CD4-positive, alpha-beta T cell treated with Interleukin-6 at 100 ng/mL for 8 hours (primary cell): ENCODE measurements at places on chromosomes 16 and 17.

DNA sequence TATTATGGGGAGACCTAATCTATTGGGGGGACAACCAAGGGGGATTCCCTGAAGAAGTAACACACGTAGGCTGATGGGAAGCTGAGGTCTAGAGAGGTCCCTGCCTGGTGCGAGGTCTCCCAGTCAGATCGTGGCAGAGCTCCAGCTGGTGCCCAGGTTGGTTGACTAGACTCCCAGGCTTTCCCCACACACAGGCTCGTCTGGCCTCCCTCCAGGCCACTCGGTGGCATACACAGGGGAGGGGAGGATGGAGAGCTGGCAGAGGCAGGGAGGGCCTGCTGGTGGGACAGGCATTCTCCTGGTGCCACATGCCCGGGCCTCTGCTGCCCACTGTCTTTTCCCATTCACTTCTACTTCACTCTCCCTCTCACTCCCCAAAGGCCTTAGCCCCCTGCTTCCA lies 8.5 kb upstream of the SOCS3 start:
- DNase-seq = no peak

DNA sequence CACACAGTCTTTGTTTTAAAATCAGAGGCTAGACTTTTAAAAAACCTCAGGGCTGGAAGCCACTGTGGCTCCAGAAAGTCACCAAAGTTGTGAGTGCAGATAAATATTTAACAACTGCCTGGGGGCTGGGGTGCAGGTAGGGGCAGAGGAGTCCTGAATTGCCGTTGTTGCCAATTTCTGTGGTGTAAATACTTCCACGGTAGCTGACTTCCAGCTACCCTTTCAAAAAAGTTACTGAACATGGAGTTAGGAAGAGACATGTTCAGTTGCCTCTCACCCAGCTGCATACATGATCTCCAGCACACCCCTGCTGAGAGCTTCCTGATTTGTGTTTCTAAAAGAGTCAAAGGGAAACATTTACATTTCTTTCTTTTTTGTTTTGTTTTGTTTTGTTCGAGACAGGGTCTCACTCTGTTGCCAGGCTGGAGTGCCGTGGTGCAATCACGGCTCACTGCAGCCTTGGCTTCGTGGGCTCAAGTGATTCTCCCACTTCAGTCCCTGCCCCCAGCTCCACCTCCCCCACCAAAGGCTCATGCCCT lies 58.7 kb downstream of the PLXDC1 start:
- DNase-seq = peak; percentile 19

- no peak for DNase-seq
Measured at GRCh38 chr16:62386411-62386810, 350.2 kb upstream of the CDH8 start.

- no peak for DNase-seq
Measured at GRCh38 chr17:36943250-36944191, 5.2 kb upstream of the AATF start.

DNA sequence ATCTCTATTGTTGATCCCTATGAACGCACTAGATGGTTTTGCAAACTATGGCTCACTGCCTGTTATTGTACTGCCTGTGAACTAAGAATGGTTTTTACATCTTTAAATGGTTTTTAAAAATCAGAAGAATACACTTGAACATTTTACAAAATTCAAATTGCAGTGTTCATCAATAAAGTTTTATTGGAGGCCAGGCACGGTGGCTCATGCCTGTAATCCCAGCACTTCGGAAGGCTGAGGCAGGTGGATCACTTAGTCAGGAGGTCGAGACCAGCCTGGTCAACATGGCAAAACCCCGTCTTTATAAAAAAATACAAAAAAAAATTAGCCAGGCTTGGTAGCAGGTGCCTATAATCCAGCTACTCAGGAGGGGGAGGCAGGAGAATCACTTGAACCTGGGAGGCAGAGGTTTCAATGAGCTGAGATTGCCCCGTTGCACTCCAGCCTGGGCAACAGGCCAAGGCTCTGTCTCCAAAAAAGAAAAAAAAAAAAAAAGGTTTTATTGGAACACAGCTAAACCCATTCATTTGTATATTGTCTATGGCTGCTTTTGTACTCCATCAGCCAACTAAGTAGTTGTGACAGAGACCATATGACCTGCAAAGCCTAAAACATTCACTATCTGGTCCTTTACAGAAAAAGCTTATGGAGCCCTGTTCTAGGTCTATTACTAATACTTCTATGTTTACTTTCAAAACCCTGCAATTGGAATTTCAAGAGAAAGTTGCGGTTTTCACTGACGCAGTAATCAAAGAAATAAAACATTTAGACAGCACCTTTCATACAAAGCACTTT lies 18.9 kb downstream of the IKZF3 start:
- no peak for DNase-seq

DNA sequence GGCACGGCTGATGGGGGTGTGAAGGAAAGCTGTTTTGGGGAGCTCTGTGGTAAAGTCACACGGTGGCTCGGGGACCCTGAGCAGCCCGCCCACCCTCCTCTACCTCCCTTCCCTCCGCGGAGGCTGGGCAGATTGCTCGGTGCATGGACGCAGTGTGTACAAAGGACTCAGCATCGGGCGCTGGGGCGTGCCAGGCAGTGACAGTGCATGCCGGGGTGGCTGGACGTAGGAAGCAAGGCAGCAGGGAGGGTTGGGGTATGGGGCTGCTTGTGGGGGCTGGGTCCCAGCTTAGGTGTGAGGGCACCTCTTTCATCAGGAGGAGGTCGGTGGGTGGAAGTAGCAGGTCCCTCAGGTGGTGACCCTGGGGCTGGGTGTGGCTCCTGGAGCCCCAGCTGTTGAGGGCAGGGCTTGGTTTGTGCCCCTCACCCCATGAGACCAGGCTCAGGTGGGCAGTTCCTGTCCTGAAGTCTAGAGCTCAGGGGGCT lies 159.9 kb upstream of the GSE1 start:
- DNase-seq = no peak

- DNase-seq = no peak
Measured at GRCh38 chr17:27390540-27390939, 65.7 kb upstream of the KSR1 start.

DNA sequence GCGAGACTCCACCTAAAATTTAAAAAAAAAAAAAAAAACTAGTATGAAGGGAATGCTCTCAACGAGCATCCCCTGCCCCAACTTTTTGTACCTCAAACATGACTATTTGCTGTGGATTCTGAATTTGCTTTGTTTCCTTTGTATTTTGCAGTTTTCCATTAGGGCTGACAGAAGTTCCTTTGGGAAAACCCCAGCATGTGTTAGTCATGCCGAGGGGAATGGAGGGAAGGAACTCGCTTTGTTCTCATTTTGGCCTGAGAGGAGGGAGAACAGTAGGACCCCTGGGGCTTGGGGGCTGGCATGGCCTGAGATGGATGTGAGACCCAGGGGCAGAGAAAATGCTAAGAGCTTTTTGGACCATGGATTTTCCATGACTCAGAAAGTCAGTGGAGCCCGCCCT lies 20.5 kb downstream of the KRT9 start:
- DNase-seq = no peak

DNA sequence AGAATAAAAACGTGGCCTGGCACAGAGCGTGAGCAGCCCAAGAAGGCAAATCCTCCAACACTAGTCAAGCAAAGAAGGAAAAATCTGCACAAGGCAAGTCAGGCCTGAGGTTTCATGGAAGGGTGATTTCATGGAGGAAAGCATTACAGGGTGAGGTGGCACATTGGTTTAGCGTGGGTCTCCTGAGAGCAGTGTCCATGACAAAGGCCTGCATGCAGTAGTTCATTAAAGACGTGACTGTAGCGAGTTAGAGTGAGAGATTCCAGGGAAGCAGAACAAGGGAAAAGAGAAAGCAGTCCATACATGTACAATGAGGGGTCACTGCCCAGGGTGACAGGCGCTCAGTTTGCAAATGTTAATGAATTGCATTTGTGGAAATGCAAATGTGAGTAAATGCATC lies 285.0 kb upstream of the ERCC4 start:
- DNase-seq = no peak

- no peak for DNase-seq
Measured at GRCh38 chr17:83161298-83162034, 82.1 kb downstream of the METRNL start.

- no peak for DNase-seq
Measured at GRCh38 chr16:52757746-52758472, 211.0 kb upstream of the TOX3 start.

GRCh38 chr16:78230832-78231231 lies 131.4 kb downstream of the WWOX start:
- no peak for DNase-seq

DNA sequence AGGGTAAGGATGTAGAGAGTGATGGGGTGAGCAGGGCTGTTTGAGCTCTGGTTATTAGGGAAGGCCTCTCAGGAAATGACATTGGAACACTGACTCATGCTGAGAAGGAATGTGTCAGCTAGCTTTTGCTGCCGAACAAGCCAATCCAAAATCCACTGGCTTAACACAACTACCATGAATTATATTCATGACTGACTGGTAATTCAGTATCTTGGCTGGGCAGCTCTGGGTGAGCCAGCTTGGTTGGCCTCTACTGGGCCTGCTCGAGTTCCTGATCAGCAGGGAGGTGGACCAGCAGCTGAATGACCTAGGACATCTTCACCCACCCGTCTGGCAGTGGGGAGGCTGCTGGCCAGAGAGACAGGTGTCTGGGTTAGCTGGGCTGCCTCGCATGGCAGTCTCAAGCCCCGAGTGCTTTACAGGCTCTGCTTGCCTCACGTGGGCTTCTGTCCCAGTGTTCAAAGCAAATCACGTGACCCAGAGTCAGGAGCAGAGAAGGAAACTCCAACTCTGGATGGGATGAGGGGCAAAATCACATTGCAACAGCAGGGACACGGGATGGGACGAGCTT lies 209.4 kb downstream of the KATNIP start:
- DNase-seq = no peak

GRCh38 chr17:5822281-5823060 lies 238.2 kb upstream of the NLRP1 start:
- DNase-seq = no peak

- no peak for DNase-seq
Measured at GRCh38 chr16:79776243-79776847, 175.8 kb upstream of the MAF start.

DNA sequence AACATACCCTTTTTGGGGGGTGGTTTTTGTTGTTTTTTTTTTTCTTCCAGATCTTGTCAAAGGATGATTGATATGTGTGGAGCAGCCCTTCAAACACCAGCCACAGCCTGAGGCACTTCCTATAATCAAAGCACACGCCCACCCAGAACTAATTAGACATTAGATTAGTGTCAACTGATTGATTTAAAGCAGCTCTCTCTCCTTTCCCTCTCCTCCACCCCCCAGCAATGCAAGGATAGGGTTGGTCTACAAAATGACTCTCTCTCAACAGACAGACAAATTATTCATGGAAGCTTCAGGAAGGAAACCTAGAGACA lies 250.3 kb upstream of the SOX9 start:
- no peak for DNase-seq

GRCh38 chr17:42918902-42919521 lies 18.4 kb downstream of the G6PC1 start:
- no peak for DNase-seq

GRCh38 chr17:9266031-9266680 lies 244.8 kb downstream of the NTN1 start:
- DNase-seq = no peak

DNA sequence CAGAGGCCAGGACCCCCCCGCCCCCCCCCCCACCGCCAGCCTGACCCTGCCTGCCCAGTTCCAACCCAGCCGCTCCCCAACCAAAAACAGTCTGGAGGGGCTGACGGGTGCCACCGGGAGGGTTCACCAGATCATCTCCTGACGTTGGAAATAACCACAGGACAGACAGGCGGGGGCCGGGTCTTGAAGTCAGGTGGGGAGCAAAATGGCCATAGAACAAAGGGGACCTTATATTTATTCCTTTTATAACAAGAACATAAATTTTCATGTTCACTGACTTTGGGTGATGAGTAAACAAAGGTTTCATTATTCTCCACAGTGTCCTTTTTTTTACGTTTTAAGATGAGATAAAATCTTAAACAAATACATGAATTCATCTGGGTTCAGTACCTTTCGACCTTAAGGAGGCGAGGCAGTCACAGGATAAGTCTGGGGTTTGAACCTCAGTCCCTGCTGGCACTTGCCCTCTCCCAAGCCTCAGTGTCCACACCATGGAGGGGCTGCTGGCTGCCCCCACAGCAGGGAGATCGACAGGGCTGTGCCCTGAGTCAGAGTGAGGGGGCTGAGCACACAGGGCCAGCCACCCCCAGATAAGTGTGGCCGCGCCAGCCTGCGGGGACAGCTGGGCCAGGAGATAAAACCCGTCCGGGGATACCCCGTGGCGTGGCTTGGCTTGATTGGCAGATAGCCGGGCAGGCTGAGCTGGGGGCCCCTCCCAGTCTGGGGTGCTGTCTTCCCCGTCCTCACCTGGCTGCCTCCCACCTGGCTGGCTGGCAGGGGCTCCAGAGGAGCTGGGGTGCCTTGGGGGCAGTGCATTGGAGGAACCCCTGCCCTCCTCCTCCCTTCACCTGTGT lies 15.0 kb downstream of the SLC7A5 start:
- DNase-seq = no peak

GRCh38 chr17:37547986-37548385 lies 58.3 kb downstream of the DUSP14 start:
- no peak for DNase-seq
